ENCODE measurements at places on chromosomes 16 and 17.

DNA sequence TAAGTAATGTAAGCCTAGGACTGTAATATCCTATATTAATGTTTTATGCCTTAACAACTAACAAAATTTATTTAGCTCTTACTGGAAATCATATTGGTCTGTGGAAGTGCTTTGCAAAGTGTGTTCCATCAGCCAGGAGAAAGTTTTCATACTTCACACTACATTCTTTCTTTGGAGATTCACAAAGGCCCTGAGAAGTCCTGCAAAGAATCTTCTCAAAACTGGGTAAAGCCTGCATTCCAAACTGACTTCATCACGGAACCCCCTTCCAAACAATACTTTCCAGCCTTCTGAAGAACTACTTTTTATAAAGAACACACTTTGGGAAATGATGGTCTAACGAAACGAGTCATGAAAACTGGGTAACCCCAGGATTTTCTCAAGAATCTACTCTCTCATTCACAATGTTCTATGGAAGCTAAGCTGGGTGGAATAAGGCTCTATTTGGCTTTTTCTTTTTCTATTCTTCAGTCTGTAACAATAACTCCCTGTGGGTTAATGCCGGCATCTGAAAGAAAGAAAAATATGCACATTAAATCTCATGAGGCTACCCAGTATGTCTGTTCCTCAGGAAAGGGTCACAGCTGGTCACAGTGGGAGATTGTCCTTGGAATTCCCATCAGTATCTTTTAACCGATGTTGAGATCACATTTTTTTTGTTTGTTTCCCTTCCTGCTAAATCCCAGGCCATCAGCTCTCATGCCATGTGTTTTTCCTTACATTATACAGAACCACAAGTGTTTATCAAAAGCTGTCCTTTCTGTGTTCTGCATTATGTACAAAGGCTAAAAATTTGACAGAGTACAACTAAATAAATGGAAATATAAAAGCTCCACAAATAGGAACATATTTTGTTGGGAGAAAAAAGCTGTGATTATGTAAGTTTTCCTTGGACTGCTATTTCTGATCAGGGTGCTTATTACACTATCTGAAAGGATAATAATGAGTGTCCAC lies 12.8 kb upstream of the AKAP1 start:
- no peak for DNase-seq

DNA sequence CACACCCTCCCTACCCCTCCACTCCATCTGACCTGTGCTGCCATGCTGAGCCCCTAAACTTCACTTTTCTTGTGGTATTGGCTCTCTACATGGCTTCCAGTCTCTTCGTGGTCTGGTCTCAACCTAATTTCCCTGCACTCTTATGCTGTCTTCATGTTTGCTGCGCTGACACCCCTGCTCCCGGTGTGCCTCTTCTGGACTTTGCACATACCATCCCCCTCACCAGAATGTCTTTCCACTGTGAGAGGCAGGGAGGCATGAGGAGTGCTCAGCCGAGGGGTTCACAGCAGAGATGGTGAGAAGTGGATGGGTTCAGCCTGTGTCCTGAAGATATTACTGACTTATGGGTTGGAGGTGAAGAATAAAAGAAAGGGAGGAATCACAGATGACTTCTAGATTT lies 2.5 kb downstream of the TNFSF12 start:
- DNase-seq, result no peak

DNA sequence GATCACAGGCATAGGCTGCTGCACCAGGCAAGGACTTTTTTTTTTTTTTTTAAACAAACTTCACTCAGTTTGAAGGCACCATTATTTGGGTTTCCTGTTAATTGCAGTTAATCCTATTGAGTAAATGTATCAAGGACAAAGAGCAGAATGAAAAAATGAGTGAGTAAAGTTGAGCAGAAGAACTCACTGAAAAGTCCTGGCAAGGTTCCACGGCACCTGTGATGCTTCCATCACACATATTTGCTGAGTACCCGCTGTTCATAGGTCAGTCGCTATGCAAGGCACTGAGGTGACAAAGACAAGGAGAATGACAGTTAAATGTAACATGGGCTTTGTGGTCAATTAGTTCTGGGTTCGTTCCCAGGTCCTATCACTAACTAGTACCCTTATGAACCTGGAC lies 670.0 kb downstream of the MAF start:
- no peak for DNase-seq

- no peak for DNase-seq
These were observed 25.9 kb upstream of the SPNS3 start for GRCh38 chr17:4407851-4408250.

DNA sequence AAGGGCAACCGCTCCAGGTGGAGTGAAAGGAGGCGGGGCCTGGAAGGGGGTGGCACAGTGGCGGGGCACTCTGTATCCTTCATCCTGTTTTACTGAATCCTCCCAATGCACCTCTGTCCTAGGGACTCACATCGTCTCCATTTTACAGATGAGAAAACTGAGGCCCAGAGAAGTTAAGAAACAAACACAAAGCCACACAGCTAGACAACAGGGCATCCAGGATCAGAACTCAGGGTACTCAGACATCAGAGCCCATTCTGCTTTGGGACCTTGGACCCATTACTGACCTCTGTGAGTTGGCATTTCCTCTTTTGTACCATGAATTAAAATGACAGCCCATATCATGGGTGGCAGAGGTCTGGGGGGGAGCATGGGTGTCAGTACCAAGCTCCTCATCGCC lies 129.2 kb downstream of the CPPED1 start:
- no peak for DNase-seq

DNA sequence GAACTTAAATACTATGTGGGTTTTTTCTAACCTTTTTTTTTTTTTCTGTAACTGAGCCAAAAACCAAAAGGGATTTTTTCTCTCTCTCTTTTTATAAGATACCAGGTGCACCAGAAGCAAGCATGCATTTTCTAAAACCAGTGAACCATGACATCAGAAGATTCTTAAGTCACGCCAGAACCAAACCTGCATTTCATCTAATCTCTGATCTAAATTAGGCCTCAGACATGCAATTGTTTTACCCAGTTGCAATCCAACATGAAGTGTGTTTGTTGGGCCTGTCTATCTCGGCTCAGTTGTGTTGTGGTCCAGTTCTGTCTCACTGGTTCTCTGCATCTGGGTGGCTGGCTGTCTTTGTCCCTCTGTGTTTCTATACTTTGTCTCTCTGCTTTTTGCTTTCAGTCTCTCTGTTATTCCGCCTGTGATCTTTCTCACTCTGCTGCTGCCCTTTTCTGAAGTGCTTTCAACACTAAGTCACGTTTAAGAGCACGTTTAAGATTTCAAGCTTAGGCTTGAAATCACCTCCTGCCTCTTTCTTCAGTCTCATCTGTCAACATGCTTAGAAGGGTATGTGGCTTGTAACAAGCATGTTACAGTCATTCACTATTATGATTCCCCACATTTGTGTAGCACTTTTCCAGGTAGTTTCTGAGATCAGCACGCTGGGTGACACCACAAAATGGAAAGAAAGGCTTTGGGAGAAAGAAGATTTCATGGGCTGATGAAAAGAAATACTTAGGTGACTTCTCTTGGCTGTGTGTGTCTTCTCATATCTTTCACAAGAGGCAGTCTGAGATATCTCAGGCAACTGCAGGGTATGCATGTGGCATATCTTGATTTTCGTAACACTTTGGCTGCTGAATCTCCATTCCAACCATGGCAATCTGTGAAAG lies 488.9 kb downstream of the SHISA9 start:
- DNase-seq, result no peak

DNA sequence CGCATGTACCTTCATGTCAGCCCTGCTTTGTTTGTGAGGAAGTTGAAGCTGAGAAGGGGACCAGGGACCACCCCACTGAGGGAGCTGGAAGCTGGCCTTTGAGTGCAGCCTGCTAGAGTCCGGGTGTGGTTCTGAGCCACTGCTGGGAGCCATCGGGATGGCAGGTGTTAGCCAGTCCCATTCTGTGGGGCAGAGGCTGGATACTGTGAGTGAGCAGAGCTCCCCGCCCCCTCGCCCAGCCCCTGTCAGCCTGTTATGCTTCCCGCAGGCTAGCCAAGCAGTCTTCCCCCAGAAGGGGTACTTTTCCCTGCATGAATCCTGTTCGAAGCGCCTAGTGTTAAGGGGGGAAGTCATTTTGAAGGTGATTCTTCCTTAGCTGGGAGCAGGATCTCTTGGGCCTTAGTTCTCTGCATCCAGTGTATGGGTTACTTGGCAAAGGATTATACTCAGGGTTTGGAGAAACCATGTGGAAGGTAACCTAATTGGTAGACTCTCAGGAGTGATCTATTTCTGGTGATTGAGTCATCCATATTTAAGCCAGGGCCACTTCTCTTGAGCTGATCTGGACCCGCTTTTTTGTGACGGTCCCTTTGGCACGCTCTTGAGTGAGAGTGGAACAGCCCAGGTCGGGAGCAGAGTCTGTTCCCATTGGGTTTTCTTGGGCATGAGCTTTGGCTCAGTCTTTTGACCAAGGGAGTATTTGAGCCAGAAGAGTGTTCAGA lies 23.8 kb downstream of the AKAP1 start:
- DNase-seq, result no peak

DNA sequence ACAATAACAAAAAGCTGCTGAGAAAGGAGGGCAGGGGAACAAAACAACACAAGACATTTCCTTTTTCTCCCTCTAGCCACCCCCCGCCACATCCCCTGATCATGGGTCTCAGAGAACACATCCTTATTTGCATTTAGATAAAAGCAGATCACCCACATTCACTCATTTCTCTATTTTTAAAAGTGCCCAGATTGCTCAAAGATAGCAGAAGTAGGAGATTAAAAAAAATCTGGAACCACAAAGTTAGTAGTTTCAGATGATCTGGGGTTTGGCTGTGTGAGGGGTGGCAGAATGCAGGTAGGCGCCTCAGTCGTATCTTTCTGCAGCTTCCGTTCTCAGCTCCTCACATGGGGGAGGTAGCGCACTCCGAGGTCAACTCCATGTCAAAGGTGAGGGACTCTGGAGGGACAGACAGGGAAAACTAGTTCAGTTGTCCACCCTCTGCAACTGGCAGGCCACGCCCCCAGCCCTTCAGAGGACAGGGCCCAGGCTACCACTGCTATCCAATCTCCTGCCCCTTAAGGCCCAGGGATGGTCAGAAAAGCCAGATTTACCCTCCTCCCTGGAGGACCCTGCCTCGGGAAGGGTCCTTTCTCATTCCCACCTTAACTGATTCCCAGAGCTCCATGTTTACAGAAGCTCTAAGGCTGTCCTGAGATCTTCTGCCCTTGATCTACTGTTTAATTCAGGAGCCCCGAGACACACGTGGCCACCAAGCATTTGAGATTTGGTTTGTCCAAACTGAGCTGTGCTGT lies 27.3 kb downstream of the STAT5A start:
- DNase-seq, result no peak

GRCh38 chr16:86476956-86477534 lies 33.3 kb upstream of the FOXF1 start:
- no peak for DNase-seq

DNA sequence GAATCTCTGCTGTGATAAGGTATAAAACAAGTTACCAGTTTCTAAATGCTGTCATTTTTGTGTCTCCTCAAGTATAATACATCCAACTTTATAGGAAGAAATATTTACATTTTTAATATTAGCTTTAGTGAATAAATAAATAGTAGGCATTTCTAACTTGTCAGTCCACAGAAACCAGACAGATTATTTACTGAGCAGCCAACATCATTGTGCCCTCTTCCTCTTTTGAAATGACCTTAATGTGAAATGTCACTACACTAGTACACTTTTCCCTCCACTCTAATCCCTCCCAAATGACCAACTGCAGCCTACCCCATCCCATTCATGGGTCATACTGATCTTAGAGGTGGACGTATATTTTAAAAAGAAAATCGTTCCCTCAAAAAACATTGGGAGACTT lies 9.2 kb downstream of the STXBP4 start:
- DNase-seq, result no peak

DNA sequence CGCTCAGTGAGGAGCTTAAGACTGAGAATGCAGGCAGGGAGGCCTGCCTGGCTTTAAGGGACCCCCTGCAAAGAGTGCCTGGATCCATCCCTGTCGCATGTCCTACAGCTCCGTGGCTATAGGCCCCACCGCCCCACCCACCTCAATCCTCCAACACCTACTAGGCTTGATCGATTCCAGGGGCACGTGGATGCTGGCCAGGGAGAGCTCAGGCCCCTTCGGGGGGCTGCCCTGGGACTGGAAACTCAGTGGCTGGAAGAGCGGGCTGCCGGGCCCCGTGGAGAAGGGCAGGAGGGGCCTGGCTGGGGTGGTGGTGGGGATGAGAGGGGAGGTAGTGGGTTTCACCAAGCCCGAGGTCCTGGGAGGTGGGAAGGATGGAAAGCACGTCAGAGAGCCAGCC lies 22.2 kb downstream of the GGA3 start:
- DNase-seq, result no peak

Data from stimulated activated CD8-positive, alpha-beta memory T cell treated with anti-CD3 and anti-CD28 coated beads, Interleukin-2, amount 100 ng/mL, for 1 hour (primary cell).